NCI-H2081 treated with DMSO at 0.1 percent for 48 hours (cell line): ENCODE measurements at places on chromosomes 5 and 9.

GRCh38 chr9:38255599-38255998 lies 136.9 kb upstream of the ALDH1B1 start:
- DNase-seq: no peak

- DNase-seq: no peak
These were observed 26.8 kb downstream of the BARHL1 start for GRCh38 chr9:132609184-132609583.

DNA sequence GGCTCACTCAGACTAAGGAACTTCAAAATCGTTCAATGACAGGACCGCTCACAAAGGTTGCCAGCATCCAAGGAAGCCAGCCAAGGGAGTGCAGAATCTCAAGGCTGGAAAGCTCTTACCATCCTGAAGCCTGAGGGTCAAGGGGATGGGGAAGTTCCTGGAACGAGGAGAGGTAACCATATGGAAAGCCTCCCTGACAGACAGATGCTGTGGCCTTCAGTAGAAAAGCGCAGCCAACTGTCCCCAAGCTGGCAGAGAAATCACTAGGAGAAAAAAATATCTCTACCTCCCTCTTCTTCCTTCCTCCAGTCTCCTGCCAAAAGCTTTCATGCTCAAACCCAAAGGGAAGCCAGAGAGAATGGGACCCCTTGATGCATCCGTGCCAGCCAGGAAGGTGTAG lies 90.5 kb upstream of the RANBP3L start:
- no peak for DNase-seq

DNA sequence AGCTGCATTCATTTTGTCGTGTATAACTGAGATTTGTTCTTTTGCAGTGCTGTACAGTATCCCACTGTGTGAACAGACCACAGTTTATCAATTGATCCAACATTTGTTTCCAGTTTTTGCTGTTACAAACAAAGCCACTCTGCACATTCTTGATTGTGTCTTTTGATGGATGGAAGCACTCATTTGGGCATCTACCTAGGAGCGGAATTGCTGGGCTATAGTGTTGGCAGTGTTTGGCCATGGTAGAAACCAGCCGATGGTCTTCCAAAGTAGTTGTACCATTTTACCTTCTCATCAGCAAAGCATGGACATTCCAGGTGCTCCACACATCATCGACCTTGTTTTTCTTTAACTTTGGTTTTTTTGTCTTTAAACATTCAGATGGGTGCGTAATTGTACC lies 77.7 kb downstream of the PSMB7 start:
- no peak for DNase-seq

GRCh38 chr5:172713113-172713808 lies 57.7 kb downstream of the DUSP1 start:
- DNase-seq: no peak

DNA sequence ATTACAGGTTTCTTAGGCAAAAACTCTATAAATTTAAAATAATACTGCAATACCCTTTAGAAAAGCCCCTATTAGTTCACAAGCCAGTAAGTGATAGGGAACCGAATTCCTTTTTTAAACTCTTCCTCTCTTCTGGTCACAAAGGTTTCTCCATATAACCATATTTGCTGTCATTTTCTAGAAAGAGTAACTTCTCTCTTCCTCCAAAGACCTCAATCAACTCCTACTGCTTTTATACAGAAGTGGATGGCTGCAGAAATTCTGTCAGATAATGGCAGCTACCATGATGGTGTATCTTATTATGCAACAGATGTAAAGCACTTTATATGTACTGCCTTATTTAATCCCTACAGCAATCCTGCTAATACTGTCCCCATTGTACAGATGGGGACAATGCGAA lies 6.2 kb downstream of the TUT7 start:
- no peak for DNase-seq

DNA sequence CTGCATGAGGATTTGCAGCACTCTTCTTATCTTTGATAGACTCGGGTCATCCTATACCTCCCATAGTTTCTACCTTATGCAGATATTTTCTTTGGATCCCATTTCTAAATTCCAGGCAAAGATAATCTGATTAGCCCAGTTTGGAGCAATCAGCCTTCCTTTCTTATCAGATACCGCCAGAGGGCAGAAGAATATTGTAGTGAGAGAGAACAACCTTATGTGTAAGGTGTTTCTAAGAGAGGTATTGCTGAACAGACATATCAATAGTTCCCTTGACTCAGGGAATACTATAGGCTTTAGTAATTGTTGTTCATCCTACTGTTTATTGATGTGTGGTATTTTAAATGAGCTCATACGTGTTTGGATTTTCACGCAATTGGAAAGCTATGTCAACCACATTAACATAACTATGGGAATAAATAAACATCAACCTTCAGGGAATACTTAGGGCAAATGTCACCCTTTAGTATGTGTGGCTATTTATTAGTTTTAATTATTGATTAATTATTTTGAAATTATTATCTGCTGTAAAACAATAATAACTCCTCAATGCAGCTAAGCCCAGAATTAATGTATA lies 1435.2 kb upstream of the CDH9 start:
- no peak for DNase-seq

DNA sequence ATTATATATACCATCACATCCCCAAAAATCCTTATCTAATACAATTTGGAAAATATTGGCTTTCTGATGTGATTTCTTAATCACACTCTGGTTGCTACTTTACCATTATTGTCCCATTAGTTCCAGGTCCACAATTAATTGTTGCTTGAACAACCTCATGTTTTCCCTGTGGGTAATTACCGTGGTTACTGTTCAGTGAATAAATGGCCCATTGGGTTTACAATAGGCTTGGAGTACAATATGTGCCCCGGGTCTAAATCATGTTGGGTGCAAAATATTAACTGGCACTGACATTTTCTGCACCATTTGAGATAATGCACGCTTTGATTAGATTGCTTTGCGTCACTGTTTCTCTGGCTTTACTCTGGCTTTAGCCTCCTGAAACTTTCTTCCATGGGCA lies 163.7 kb downstream of the GABBR2 start:
- DNase-seq: no peak

DNA sequence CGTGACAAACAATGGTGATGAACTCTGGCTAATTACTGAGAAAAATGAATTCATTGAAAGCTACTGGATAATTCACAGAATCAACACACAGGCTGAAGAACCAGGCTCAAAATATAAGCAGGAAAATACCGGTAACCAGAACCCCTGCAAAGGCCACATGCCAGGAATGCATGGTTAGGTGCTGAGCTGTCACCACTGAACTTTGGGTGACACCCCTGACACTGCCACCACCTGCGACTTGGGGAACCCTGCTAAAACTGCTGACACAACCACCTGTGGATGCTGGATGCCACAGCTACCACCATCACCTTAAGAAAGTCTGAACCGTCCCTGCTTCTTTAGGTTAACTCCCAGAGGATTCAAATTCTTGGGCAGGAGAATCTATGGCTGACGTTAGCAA lies 72.0 kb upstream of the NR4A3 start:
- DNase-seq: no peak

DNA sequence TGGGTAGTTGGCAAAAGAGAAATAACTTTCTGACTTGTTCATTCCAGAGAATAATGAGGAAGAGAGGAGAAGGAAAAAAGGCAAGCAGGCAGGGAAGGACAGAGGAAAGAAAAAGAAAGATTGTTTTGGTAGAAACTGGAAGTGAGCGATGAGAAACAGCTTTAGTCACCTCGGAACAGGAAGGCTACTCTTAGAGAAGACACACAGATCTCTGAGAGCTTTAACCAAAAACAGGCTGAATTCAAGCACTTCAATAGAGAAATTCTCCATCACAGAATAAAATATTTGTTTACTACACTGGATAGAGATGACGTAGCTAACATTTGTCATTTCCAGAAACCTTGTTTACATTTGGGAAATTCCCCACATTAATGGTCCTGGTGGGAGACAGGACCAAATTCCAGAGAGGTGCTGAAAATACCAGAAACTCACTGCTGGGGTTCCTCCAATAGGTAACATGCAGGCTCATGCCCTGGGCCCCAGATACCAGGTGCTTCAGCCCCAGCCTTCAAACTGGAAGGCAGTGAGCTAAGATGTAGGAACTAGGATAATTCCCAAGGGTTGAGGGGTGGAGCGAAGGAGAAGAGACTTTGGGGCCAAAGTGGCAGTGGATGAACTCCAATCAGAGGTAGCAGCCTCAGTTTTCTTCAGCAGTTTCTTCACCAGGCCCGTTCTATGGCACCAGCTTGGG lies 227.7 kb upstream of the GRAMD2B start:
- DNase-seq: no peak

DNA sequence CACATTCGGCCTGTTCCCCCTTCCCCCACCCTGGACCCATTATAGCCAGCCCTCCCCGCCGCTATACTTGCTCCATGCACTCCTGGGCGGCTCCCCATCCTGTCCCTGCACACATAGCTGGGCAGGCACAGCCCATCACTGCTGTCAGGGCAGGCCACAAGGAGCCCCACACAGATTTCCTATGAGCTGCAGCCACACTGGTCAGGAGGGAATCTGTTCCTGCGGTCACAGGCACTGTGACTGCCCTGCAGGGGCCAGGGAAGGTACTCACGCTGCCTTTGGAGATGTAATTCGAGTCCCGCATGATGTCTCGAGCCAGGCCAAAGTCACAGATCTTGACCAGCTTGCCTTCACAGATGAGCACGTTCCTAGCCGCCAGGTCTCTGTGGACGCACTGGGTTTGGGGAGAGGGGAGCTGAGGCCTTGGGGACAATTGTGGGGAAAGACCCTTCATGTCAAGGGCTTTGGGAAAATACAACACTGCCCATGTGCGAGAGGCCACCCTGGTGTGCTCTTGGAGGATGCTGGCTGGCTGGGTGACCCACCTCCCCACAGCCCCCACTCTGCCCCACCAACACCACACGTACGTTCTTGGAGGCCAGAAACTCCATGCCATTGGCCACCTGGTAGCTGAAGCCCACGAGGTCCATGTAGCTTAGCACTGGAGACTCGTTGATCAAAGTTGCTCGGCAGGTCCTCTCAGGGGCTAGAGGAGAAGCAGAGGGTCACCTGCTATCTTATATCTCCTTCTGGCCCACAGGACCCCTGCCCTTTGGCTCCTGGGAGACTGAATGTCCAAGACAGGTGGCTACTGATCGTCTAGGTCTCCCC lies 34.5 kb upstream of the CSF1R start:
- no peak for DNase-seq

DNA sequence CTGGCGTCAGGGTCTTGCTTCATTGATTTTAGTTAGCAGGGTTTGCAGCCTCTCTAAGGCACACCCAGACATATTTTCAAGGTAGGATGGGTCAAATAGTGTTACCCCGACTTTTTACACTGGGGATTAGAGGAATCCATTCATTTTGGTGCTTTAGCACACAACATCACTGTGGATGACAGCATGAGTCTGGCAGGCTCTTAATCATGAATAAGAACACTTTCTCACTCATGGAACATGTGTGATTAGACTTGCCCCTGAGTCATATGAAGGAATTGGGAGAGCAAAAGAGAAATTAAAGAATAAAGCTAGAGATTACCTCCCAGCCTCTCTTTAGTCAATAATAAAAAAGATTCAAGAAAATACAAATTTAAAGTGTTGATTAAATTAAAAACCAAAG lies 175.6 kb downstream of the SEMA5A start:
- DNase-seq: no peak

DNA sequence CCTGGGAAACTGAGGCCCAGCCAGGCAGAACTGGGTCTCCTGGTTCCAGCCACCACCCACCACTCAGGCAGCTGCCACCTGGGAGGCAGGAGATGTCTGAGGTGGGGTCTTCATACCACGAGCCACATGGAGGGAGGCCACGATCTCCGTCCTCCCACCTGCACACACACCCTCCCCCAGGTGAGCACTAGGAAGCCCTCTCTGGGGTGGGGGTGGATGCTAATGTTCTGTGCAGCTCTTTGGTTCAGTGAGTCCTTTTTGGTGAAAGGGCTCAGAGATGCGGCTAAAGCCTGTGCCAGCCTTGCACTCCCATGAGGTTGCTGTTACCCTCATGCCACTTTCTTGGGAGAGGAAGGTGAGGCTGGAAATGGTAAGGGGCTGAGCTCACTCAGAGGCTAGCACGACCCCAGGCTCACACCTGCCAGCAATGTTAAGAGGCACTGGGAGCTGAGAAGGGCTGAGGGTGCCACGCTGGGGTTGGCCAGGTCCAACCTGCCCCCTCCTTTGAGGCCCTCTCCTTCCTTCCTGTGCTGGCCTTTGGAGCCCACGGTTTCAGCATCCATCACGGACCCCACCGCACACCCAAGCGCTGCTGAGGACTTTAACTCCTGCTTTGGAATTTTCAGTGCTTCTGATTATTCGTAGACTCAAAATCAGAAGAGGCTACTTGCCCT lies 26.6 kb upstream of the OBP2B start:
- no peak for DNase-seq

GRCh38 chr9:77735494-77735893 lies 87.4 kb upstream of the GNA14 start:
- no peak for DNase-seq

DNA sequence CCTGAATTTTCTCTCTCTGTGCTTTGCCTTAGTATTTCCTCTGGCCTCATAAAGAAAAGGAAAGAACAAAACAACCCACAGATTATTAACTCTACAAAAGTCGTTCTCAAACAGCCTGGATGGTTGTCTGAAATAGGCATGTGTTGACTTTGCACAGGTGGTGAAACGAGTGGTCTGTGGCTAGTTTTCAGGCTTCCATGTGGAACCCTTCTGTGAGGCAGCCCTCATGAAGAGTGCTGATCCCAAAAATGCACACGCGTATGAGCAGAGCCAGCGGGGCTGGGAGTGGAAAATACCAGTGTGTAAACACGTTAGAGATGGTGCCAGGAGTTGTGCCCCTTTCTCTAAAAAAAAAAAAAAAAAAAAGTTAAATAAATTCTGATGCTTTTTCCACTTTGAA lies 4.9 kb upstream of the PSAT1 start:
- no peak for DNase-seq

DNA sequence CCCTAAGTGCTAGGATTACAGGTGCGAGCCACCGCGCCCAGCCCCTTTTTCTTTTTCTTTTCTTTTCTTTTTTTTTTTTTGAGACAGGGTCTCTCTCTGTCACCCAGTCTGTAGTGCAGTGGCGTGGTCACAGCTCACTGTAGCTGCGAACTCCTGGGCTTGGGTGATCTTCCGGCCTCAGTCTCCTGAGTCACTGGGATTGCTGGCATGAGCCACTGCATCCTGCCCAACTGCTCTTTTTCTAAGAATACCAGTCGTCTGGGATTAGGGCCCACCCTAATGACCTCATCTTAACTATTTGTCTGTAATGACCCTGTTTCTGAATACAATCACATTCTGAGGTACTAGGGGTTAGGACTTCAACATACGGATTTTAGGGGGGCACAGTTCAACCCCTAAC lies 34.1 kb upstream of the NANS start:
- no peak for DNase-seq

DNA sequence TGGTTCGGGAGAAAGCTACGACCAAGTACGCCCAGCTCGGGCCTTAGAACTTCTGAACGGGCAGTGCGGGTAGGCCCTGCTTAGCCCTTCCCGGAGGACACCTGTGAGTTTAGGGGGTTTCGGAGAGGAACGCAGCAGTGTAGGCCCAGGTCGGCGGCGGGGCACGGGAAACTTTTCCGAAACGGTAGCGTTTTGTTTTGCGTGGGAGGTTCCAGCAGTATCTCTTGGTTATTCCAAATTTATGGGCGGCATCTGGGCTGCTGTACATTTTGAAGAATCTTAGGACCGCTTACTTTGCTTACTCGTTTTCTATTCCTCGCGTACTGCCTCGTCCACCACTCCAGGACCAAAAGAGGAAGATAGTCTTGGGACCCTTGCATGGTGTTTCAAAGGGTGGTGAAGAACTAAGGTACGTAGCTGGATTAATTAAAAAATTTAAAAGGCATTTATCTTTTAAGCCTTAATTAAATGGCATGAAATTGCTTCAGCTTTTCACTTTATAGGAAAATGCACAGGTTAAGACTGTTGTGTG lies 492 bp downstream of the TENT2 start:
- DNase-seq: no peak

GRCh38 chr9:4301971-4302427 lies 2.1 kb upstream of the GLIS3 start:
- no peak for DNase-seq
